ENCODE measurements at places on chromosomes 4 and X.
A peak's percentile ranks its signal among the peaks of the same experiment; 100 is the strongest.

GRCh38 chrX:118565853-118566252 is 70.2 kb downstream of the DOCK11 start:
- DNase-seq = no peak

DNA sequence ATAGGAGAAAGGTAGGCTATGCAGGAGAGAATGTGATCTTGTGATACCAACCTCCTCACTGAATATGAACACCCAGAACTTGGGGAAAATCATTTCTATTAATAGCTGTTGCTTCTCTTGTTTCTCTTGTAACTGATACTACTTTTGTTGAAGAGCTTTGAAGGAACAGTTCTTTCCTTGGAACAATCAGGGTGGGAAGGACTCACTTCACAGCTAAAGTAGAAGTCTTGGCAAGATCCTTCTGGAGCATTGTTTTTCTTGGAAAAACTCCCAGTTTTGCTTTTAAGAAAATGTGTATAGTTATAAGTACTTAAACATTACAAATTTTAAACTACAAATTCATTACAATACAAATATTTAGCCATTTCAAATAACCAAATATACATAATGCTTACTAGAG is 19.1 kb upstream of the XK start:
- no peak for DNase-seq

DNA sequence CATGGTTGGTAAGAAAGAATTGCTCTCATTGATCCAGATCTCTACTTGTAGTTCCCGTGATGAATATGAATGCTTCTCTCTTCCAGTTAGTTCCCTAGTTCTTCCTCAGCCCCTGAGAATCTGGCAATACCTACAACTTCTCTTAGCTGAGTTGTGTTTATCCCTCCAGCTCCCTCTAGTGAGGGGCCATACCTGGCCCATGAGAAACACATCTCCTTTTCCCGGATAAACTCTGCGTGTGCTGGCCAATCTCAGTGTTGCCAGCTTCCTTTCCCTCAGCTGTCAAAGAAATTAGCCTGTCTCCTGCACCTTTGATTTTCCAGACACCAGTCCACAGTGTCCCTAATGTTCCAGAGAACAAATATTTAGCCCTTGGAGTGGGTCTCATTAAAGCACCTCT is 5.7 kb downstream of the CBLL2 start:
- no peak for DNase-seq

- no peak for DNase-seq
Observed at GRCh38 chr4:5843573-5844530, 49.0 kb downstream of the CRMP1 start.

DNA sequence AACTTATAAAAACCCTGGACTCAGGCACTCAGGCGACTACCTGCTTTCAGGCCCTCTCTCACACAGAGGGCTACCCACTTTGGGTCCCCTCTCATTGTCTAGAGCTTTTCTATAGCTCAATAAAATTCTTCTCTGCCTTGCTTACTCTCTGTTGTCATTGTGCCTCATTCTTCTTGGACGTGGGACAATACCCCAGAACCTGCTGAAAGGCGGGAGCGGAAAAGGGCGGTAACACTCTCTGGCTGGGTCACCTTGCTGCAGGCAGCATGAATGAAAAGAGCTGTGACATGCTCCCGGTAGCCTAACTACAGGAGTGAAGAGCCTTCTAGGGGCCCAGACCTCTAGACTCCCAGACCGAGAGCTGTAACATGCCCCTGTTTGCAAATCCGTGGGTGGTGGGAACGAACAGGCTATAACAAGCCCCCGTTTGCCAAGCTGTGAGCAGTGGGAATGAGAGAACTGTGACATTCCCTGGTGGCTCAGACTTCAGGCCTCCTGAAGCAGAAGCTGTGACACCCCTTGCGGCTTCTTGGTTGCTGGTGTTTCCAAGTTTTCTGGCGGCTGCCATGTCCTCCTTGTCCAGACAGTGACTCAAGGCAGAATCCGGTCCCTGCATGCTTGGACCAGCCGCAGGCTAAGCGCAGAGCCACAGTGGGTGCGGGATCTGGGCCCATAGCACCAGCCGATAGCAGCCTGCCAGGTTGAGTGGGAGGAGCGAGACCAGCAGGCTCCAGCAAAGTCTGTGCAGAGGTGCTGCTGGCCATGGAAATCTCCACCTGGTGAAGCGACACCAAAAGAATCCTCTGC is 684.6 kb downstream of the ARAP2 start:
- no peak for DNase-seq

- no peak for DNase-seq
Observed at GRCh38 chr4:102959496-102959895, 60.0 kb downstream of the SLC9B1 start.

- DNase-seq = no peak
Observed at GRCh38 chr4:103499094-103499493, 220.7 kb downstream of the TACR3 start.

- no peak for DNase-seq
Observed at GRCh38 chr4:37338972-37339371, 94.4 kb downstream of the NWD2 start.

DNA sequence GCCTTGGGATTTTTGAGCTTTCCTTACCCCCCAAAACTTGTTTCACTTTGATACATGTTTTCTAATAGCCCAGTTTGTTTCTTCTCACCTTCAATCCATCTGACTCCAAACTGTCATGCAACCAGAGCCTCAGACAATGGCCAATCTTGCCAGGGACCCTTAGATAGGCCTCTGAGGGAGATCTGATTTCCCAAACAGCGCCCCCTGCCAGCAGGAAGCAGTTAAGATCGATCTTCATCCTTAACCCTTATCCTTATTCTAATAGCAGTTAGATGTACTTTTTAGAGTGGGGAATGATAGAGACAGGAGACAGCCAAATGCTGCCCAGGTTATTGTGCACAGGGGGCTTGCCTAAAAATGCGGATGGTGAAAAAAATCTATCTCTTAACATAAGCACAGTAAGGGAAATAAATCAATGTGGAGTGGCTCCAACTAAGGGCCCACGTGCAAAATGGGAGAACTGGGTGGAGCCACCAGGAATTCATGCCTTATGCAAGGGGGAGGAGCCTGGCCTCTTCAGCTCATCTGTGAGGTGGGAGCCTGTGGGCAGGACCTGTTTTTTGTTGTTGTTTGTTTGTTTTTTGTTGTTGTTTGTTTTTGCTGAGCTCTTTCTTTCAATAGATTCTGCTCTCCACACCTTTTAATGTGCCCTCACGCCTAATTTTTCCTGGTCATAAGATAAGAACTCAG is 833.6 kb upstream of the AGA start:
- DNase-seq = no peak

DNA sequence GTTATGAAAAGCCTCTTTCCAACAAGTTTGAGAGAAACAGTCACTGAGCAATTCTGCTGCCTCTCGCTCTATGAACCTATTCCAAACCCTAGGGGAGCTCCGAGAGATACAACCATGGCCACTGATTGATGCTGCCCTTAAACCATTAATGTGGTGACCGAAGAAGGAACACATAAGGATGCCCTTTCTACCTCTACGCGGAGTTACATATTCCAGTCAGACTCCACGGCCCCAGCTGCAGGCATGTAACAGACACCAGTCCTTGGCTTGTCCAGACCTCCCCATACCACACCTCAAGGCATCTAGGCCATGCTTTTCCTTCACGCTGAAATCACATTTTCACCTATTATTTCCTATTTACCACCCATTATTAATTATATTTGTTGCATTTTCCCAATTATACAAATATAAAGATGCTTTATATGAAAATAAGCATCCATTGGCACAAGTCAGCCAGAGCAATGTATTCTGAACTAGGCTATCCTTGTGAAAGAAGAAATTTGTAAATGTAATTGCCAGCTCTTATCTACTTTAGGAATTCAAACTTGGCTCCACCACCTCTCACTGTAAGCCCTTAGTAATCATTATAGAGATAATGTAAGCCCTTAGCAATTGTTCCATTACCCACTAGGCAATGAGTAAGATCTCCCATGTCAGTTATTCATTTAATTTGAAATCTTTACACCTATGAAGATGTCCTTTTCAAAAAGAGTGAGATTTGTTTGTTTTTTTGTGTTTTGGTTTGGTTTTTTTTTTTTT is 338.4 kb downstream of the NR3C2 start:
- DNase-seq = no peak

DNA sequence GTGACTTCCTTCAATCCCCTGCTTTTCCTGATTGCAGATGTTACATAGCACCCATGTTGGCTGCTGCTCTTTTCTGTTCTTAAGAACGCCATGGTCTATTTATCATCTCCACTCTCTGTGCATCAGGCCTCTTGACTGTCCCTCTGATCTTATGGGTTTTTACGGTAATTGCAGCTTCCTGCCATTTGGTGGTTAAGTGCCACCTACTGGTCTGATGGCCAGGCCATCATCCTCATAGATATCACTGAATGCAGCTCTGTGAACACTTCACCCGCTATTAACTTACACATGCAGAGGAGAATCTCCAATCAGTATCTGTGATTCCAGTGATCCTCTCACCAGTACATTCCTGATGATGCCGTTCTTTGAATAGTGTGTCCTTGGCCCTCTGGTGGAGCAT is 382.4 kb downstream of the TRAM1L1 start:
- no peak for DNase-seq

GRCh38 chr4:141009931-141010330 is 123.3 kb downstream of the RNF150 start:
- DNase-seq = no peak

DNA sequence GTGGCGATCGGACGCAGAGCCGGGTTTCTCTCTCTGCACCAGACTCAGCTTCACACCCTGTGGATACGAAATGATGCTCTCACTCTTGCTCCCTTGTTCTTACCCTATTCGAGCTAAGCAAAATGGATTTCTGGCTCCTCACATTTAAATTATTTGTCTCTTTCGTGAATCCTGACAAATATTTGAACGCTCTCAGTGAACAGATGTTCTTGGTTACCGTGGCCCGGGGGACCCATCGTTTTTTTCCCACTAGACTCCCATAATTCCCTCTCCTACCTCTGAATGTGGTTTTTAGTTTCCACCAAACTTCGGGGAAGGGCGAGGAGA is 630 bp downstream of the SMARCA5 start:
- peak; percentile 28 for DNase-seq

DNA sequence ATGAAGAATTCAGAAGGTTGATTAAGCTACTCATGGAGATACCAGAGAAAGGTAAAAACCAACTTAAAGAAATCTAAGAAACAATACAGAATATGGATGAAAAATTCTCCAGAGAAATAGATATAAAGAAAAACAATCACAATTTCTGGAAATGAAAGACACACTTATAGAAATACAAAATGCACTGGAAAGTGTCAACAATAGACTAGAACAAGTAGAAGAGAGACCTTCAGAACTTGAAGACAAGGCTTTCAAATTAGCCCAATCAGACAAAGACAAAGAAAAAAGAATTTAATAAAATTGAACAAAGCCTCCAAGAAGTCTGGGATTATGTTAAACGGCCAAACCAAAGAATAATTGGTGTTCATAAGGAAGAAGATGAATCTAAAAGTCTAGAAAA is 9.6 kb downstream of the STBD1 start:
- no peak for DNase-seq

GRCh38 chrX:11426712-11427452 is 133.7 kb downstream of the AMELX start:
- no peak for DNase-seq

GRCh38 chr4:55731959-55732358 is 87.6 kb upstream of the EXOC1L start:
- DNase-seq = no peak

DNA sequence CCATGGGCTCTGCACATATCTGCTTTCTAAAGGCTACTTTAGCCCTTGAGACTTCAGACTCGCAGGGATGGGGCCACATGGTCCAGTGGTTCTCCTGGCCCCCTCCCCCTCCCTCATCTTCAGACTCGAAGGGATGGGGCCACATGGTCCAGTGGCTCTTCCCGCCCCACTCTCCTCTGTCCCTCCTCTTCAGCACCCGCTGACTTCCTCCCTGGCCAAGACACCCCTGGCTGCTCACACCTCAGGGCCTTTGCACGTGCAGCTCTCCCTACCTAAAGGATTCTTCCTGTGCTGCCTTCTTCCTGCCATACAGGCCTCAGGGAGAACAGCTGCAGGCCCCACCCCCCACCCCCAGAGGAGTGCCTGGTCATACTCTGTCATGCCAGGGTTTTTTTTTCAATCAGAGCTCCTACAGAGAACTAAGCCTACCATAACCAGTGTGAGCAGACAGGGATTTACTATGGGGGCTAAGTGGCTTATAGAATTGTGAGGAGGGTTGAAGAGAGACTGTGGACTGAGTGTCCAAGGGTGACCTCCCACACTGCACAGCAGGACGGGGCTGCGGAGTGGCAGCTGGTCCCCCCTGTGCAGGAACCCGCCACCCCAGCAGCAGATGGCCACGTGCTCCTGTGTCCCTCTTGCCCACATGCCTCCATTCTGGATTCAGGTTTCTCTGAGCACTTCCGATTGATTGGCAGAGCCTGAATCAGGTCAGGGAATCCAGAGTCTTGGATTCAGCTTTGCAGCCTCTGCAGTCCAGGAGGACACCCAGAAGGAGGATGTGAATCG is 6.1 kb upstream of the SPON2 start:
- DNase-seq = no peak

GRCh38 chrX:2159393-2159792 is 341.4 kb downstream of the DHRSX start:
- DNase-seq = no peak

GRCh38 chr4:74157154-74157553 is 764 bp upstream of the MTHFD2L start:
- DNase-seq = no peak

DNA sequence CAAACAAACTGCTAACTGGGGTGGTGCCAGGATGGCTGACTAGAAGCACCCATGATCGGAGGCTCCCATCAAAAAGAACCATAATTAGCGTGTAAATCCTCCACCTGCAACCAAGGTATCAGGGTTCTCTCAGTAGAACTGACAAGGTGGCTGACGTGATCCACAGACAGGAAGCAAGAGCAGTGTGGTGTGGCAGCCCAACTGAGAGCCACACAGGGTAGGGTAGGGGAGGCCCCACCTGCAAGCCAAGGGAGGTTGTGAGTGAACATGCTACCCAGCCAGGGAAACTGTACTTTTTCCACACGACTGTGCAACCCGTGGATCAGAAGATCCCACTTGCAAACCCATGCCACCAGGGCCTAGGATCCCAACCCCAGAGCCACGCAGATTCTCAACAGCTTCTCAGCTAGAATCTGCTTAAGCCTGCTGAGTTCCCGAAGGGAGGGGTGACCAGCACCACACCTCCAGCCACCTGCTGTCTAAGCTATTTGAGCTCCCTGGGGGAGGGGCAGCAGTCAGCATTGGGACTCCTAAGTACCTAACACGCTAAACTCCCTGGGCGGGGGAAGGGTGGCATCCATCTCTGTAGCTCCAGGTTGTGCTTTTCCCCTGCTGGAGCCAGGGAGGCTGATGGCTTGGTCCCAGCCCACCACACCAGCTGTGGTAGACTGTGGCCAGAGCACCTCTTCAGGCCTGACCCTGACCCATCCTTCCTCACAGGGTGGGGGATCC is 425.1 kb downstream of the GPM6A start:
- DNase-seq = no peak

GRCh38 chr4:158036998-158037397 is 135.8 kb downstream of the GASK1B start:
- DNase-seq = no peak

DNA sequence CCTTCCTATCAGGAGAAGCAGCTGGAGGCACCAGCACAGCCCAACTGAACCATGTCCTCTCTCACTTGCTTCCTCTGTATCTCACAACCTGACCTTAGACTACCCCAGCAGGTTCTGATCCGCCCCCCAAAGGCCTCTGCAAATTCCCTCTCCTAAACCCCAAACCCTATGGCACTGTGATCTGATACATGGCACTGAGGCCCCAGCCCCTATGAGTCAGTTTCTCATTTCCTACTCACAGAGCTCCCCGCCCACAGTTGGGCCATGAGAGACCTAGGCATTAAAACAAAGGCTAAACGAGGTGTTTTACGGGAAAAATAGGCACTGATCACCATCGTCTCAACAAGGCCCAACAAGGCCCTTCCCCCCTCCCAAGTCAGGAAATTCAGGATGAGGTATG is 19.1 kb downstream of the SASH3 start:
- DNase-seq = no peak

Data from hypothalamus (tissue), 51 donors.